GF-D8 (cell line): ENCODE measurements at places on chromosomes 5 and 9.

GRCh38 chr5:95781101-95781583, 41.4 kb downstream of the GLRX start:
- DNase-seq, result peak; percentile 11

- no peak for DNase-seq
These were observed 1.1 kb upstream of the FAF2 start for GRCh38 chr5:176446884-176447590.

GRCh38 chr5:176886336-176887251, 12.6 kb downstream of the HK3 start:
- DNase-seq, result peak; percentile 39

- no peak for DNase-seq
These were observed 121.2 kb upstream of the ADAMTSL1 start for GRCh38 chr9:18352711-18353110.

DNA sequence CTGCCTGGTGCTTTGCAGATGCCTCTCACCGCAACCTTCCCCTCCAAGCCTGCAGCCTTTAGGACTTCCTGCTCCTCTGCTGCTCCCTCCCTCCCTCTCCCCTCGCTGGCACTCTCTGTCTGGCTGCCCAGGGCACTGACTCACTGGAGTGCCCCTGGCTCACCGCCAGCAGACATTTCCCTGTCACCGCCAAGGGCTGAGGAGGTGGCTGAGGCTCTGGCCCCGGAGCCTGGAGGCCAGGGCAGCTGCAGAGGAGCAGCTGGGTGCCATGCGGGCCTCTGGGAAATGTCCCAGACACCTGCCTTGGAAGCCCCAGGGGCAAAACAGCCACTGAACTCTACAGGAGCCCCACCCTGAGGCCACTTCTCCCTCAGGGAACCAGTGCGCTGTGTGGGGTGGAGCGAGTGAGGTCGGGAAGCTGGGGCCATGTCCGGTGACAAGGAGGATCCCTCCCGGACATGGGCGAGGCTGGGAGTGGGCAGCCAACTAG, 53.4 kb downstream of the TENT4A start:
- DNase-seq, result peak; percentile 71

- no peak for DNase-seq
These were observed 135.4 kb upstream of the IER5L start for GRCh38 chr9:129313331-129313955.

DNA sequence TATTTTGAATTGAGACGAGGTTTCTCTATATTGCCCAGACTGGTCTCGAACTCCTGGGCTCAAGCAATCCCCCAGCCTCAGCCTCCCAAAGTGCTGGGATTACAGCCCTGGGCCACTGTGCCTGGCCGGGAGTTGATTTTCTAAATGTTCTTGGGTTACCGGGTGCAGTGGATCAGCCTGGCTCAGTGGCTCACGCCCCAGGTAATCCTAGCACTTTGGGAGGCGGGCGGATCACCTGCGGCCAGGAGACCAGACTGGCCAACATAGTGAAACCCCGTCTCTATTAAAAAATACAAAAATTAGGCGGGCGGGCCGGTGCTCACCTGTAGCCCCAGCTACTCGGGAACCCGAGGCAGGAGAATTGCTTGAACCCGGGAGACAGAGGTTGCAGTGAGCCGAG, 106.9 kb upstream of the LARP1 start:
- DNase-seq, result no peak

- no peak for DNase-seq
These were observed 33.6 kb downstream of the ERMP1 start for GRCh38 chr9:5799314-5799713.
